ENCODE measurements at places on chromosomes 5 and 9. TPM values are rescaled to one million over a fixed set of nuclear protein-coding genes. Genes with fewer than 3 reads are reported as not detected.

The SLC34A1 gene
- not detected for total RNA-seq

The ERAP2 gene
- total RNA-seq = 15.8 TPM

The CYSRT1 gene
- 0.64 TPM for total RNA-seq

The CDH9 gene
- total RNA-seq = not detected

The ORM2 gene
- total RNA-seq = not detected

The PRELID1 gene
- 122 TPM for total RNA-seq

The PDLIM4 gene
- 97.2 TPM for total RNA-seq

The S1PR3 gene
- total RNA-seq = 102 TPM
